ACHN (cell line): ENCODE measurements at places on chromosomes 2 and 18.

GRCh38 chr2:64672708-64673107 is 19.0 kb upstream of the SERTAD2 start:
- no peak for DNase-seq

DNA sequence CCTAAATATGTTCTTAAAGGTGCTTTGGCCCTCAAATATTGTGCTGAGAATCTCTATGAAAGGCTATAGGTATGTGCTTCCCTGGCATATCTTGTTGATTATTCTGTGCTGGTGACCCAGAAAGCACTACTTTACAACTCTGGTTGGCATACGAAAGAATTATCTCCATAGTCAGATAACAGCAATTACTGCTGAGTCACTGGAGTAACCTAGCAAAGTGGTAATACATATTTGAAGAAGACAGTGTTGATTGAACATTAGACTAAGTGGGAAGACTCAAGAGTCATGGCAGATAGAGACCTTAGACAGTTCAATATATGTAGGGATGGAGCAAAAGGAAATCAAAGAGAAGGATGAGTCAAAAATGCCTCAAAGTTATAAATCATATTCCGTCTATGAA is 1978.5 kb upstream of the LRRTM1 start:
- no peak for DNase-seq

DNA sequence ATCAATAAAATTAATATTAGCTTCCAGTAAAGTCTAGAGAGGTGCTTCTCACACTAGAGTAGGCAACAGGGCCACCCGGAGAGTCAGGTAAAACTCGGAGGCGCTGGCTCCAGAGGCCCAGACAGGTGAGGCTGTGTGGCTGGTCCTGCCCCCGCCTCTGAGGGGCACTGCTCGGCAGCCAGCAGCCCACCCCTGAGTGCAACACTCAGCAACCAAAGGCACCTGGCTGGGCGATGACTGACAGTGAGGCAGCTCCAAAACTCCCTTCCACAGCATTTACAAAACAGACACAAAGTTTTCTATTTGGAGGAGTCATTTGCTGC is 138.8 kb upstream of the ID2 start:
- no peak for DNase-seq

DNA sequence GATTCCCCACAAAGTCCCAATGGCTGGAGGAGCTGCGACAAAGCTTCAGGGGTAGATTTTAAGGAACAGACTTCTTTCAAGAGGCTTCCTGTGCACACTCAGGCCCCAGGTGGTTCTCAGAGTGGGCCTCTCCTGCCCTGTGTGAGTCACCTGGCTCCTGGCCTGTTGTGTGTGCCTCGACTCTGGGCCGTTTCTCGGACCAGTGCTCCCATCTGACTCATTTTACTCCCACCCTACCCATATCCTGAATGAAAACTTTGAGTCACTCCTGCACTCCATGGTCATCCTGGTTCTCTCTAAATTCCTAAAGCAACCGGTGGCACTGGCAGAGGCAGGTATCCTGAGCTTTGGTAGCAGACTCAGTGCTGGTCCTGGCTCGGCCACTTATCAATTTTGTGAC is 84.1 kb downstream of the CELF4 start:
- peak; percentile 84 for DNase-seq

GRCh38 chr2:164597983-164598382 is 23.3 kb downstream of the GRB14 start:
- DNase-seq = no peak

GRCh38 chr2:63837036-63837594 is 4.6 kb upstream of the UGP2 start:
- DNase-seq = no peak

DNA sequence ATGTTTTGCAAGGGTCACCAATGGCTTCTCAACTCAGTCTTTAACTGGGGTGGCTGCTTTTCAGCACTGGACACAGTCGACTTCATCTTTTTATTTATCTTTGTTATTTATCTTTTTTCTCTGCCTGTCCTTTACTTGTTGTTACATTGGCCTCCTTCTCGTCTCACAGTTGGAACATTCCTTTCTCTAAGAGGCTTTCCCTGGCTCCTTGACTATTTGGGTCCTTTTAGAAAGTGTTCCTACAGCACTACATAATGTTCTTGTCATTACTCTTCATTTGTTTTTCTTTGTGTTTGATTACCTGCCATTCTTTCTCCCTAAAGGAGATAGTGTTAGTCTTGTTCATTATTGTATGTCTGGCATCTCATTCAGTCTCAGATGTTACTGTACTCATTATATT is 122.0 kb downstream of the KIAA1328 start:
- no peak for DNase-seq

GRCh38 chr18:60246606-60247005 is 126.0 kb downstream of the MC4R start:
- no peak for DNase-seq

- DNase-seq = no peak
Observed at GRCh38 chr2:58195662-58196061, 45.5 kb downstream of the FANCL start.
